Nucleus accumbens (tissue), 56 donors: ENCODE measurements at places on chromosomes 11 and 22.

- DNase-seq = no peak
These were observed 58.9 kb downstream of the RCN1 start for GRCh38 chr11:32149748-32150147.

- DNase-seq = no peak
These were observed 24.6 kb downstream of the MS4A10 start for GRCh38 chr11:60809691-60810090.

DNA sequence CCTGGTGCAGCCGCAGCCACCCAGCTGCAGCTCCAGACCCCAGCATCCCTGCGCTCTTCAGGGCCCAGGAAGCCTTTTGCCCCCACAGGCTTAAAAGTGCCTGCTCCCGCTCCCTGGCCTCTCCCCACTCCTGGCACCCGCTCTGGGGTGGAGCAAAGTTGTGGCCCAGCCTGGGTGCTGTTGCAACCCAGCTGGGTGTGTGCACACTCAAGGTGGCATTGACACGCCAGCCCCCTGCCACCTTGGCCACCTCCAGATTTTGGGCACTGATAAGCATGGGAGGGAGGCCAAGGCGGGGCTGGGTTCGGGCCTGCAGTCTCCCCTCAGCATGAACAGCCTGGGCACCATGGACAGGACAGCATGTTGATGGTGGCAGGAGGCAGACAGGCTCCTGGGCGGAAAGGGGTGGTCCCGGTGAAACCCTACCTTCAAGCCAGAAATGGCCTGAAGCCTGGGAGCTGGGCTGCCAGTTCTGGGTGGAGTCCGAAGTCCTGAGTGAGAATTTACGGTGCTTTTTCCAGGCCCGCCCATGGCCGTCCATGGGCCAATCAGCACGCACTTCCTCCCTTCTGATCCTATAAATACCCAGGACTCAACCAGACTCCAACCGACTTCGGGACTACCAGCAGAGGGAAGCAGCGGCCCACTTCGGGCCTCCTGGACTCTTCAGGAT, 23.6 kb upstream of the RNASEH2C start:
- no peak for DNase-seq

GRCh38 chr11:70326365-70326811, 55.9 kb downstream of the PPFIA1 start:
- no peak for DNase-seq

DNA sequence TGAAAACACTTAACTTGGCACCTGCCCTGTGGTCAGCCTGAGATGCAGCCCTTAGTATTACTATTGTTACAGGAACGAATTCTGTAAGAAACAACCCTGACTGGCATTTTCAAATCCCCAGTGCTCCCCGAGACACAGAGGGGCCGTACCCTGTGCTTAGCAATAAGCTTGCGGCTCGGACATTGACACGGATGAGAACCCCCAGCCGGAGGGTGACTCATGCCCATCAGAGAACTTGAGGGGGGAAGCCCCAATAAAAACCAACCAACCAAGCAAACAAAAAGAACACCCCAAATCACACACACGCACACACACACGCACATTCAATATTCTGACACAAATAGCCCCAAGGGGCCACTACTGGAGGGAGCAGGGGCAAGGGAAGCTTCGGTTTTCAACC, 63.8 kb downstream of the SHISAL1 start:
- DNase-seq = no peak
